ENCODE measurements at places on chromosomes 11 and 22.

- no peak for DNase-seq
Measured at GRCh38 chr22:27747396-27748221, 53.9 kb downstream of the MN1 start.

- no peak for DNase-seq
Measured at GRCh38 chr11:131099013-131099412, 182.7 kb upstream of the SNX19 start.

DNA sequence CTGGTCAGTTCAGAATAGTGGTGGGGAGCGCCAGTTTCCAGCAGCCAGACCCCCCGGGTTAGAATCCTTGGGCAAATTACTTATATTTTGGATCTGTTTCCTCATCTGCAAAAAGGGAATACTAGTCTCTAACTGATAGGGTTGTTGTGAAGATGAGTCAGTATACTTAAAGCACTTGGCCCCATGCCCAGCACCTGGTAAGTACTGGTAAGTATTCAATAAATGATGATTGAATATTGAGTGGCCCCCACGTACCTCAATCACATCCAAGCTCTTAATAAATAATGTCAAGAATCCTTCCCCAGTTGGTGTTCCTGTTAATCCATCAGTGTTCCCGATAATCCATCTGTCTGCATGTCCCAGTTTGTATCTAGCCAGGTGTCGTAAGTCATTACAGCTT lies 12.1 kb downstream of the ACP2 start:
- peak; percentile 60 for DNase-seq

GRCh38 chr11:44398266-44399030 lies 88.5 kb upstream of the ALX4 start:
- DNase-seq, result no peak

DNA sequence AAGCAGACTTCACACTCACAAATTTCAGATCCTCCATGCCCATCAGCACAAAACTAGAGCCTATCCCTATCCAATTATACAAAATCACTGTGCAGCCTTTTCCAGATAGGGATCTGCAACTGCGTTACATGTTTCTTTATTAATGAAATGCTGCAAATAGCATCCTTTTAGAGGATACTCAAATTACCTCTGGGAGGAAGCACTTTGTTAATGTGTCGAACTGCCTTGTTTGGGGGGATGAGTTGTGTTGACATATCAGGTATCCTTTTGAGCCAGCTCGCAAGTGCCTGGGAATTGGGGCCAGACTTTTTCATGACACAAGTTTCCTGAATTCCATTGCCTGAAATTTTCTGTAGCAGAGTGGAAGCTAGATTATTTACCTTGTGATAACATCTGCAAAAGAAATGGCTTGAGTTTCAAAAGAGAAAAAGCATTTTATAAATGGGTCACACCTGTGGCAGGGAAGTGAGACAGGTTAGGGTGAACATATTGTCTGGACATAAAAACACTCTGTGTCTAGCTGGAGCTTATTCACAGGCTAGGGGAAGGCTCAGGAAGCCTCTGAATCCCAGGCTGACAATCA lies 299.1 kb upstream of the MTNR1B start:
- no peak for DNase-seq

DNA sequence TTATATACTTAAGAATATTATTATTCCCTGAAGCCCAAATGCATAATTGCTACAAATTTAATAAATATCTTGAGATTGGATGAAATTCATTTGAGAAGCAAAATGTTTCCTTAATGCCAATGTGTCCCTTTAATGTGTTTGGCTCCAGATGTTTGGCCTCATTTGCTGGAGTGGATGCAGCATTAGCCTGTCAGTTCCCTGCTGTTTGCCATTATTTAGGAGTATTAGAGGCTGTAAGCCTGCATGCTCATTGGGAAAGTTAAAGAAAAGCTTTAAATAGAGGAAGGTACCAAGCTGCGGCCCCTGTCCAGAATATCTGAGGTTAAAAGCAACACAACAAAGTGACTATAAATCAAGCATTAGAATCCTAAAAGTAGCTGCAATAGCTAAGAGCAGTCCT lies 54.8 kb upstream of the PITPNB start:
- DNase-seq, result no peak

GRCh38 chr11:113001709-113002108 lies 40.5 kb downstream of the NCAM1 start:
- DNase-seq, result no peak

DNA sequence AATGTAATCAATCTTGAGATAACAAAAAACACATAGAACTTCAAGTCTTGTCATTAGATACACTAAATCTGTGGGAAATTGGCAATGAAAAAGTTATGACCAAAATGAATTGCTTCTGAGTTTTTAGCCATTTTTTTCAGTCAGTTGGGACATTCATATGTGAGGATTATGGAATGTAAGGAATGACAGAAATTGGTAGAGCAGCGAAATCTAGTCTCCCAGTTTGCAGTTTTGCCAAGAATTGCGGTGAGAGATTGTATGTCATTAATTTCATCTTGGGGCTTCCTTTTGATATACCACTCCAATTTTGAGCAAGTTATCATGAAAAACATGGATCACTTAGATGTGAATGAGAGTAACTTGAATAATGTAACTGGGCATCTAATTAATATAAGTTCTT lies 49.9 kb downstream of the SIK2 start:
- no peak for DNase-seq

DNA sequence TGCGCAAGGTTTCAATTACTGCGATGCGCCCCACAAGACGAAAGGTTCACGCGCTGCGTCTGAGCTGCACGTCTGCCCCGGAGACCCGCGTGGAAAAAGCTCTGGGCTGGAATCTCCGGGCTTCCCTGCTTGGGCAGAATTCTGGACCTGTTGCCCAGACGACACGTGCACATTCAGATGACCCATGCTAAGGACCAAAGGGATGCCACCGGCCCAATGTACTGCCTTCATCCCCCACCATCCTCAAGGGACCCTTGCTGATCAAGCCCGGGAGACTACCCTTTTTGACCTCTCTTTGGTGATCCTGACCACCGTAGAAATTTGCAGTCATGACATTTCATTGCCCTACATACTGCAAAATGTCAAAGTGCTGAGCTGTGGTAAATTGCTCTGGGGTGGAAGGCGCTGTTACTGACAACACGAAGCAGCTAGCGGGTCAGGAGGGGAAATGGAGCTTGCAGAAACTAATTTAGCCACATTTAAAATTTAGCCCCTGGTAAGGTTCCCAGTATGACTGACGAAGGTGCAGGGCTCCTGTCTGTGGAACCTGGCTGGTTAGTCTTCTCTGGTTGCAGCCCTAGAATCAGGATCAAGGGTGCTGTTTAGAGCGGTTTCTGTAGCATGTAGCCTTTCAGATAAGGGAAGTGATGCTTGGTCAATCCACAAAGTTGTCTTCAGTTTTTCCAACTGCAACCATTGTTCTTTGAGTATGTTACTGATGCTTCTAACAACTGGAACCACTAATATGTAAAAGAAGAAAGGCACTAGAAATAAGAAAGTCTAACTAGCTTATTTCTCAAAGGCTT lies 81.9 kb downstream of the PRR5L start:
- no peak for DNase-seq

GRCh38 chr22:40593460-40594273 lies 42.9 kb downstream of the MRTFA start:
- no peak for DNase-seq

DNA sequence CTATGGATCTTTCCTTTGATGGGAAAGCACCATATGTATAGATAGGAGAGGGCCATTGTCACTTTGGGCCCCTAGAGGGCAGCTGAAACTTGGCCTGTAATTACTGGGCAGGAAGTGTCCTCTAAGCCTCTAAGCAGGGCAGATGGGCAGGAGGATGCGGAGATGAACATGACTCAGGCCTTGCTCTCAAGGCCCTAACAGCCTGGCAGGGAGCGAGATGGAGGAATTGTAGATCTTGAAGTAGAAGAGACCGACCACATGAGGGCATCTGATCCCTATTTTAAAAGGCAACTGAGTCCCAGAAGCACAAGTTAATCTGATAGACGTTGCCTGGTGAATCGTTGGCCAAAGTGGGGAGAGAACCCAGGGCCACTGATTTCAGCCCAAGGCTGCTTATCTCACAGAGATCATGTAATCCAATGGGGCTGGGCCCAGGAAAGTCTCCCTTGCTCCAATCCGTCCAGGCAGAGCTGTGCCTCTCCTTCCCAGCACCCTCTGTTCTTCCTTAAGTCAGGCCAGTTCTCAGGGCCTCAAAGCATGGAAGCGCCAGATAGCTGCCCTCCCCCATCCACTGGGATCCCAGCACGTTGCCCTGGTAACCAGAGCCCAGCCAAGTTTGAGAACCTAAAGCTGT lies 2.5 kb upstream of the SEPTIN3 start:
- peak; percentile 65 for DNase-seq

- no peak for DNase-seq
Measured at GRCh38 chr11:2565447-2566222, 120.8 kb downstream of the KCNQ1 start.

DNA sequence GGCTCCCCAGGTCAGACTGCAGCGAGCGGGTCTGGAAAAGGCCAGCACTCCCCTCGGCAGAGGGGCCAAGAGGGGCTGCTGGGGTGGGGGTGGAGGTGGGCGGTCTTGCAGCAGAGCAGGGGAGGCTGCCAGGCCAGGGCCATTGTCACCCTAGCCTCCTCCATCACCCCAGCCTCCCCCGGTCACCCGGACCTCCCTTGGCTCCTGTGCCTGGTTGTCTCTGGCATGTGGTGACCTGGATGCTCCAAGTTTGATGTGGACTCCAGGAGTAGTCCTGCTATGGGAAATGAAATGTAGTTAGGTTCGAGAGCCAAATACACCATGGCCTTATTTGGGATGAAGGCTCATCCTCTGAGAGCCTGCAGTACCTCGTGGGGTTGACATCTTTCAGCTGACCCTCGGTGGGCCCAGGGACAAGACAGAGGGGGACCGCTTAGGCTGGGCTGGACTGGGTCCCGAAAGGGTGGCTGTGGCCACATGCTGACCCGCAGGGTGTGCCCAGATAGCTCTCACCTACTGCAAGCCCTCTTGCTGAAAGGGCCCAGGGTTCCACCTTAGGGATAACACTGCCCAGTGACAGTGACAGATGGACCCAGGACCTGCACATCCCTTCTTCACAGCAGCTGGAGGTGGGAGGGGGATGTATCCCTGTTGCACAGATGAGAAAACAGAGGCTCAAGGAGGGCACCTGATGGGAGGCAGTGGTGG lies 24.1 kb downstream of the MRGPRD start:
- DNase-seq, result no peak

DNA sequence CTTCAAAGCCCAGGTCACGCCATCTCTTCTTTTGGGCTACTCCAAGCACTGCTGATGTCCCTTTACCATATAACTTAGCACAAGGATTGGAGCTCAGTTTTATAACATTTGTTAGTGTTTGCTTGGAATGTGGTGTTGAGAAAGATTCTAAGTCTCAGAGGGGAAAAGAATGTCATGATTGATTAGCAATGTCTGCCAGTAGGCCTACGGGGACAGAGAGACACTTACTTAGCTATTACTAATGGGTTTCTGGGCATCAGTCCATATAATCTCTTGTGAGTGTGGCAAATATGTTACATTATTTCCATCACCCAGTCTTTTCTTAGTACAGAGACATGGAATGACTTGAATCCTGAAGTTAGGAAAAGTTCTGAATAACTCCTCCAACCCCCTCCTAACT lies 75.4 kb upstream of the FSHB start:
- no peak for DNase-seq

DNA sequence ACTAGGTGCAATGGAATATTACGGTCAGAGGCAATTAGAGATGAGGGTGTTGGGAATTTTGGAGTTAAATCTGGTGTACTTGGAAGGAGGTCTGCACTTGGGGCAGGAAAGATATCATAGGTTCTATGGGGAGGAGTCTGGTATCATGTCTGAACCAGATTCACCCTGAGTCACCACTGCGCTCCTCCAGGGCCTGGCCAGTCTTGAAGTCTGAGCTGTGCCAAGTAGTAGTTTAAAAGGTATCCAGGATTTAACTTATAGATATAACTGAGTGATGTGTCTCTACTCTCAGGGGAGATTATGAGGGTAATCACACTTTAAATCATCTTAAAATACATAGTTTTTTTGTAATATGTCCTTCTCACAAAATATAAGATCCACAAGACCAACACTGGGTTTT lies 6.6 kb downstream of the CNGA4 start:
- no peak for DNase-seq

- DNase-seq, result no peak
Measured at GRCh38 chr11:96207459-96208449, 135.2 kb downstream of the MAML2 start.

- DNase-seq, result no peak
Measured at GRCh38 chr22:46224898-46225290, 25.2 kb downstream of the CDPF1 start.

All from HS-5 (cell line).